Left renal cortex interstitium (tissue), 4 donors: ENCODE measurements at places on chromosomes 6 and 20.

DNA sequence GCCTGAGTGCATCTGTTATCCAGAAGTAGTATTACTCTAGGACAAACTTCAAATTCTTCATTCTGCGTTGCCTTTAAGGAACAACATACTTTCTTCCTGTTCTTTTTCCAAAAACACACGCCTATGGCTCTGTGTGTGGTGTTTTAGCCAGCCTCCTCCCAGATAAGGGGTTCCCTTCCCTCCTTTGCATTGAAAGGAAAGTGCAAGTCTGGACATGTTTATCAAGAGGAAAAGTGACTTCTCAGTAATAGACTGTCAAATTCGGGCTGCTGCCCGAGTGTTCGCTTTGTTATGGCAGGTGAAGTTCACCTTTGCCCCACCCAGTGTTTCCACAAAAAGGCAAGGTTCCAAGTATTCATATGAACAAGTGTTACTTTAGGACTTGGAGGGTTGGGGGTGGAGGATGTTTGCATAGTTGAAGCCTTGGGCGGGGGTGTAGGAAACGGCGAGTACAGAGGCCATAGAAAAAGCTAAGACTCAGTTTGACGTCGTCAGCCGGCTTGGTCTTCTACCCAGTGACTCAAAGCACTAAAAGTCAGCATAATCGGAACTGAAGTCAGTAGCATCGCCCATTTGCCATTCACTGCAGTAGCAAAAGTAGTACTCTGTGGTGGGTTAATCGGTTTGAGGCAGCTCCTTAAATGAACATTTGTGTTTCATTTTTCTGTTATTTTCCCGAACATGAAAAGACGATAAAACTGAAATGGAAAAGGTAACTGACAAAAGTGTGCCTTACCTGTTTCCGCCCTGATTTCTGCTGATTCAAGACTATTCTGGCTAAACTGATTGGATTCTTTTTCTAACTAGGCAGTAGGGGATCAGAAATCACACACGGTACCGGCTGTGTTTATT, 12.5 kb downstream of the PRDM1 start:
- DNase-seq = no peak

DNA sequence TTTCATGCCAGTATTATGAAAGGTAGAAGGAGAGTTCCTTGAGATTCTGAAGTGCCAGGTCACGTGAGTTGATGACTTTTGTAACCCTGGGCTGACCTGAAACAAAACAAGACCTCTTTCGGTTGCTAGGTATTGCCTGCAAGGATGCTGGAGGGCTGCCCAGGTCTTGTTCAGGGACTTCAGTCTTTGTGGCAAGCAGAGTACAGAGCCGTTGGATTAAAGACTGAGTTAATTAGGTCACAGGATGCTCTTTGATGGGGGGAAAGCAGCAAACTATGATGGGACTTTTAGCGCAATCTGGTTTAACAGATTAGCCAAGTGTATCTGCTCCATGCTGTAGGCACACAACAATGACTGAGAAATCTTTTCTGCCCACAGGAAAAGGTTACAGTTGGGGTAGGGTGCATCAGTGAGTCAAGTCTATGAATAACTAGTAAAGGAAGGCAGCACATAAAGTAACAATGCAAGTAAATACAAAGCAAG, 12.8 kb upstream of the ELOVL5 start:
- no peak for DNase-seq

- DNase-seq = no peak
Measured at GRCh38 chr6:36825994-36826393, 13.2 kb downstream of the CPNE5 start.

DNA sequence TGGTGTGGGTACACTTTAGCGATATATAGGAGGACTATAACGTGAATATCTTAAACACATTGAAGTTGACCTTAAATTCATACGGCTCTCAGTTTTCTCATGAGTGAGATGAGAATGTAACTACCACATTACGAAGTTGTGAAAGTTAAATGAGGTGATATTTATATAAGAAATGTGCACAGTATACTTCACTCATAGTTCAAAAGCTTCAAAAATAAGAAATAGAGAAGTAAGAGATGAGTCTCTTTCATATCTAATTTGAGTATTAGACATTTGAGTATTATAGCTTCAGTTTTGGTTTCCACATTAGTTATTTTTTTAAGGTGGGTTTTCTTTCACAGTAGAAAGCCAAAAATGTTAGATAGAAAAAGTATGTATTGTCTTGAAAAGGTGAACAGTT, 183.3 kb downstream of the NKAIN2 start:
- DNase-seq = no peak

DNA sequence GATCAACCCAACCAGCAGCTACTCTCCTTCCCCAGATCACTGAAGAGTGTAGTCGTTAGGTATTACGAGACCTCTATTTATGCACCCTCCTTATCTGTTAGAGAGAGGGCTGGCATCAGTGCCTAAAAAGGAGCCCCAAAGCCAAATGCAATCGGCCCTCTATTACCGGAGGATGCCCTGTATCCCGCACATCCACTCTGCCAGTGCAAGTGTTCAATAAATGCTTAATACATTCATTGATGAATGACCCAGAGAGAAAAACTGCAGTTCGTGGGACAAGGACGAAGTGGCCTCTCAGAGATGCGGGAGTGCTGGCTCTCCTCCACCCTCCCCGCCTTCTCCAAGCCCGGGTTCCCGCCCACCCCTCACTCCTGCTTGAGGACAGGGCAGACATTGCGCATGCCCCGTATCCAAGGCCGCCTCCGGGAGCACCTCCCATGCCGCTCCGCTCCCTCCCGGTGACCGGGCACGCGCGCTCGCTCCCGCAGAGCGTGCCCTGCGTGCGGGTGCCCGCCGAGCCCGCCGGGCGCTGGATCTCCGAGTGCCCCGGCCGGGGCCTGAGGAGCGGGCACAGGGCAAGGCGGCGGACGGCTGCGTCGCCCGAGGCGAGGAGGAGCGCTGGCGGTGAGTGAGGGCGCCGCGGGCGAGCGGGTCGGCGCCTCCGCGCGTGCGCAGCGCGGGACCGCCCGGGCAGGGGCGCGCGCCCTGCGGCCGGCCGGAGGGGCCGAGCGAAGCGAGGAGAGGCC, 27.2 kb upstream of the BTBD3 start:
- peak; percentile 90 for DNase-seq

DNA sequence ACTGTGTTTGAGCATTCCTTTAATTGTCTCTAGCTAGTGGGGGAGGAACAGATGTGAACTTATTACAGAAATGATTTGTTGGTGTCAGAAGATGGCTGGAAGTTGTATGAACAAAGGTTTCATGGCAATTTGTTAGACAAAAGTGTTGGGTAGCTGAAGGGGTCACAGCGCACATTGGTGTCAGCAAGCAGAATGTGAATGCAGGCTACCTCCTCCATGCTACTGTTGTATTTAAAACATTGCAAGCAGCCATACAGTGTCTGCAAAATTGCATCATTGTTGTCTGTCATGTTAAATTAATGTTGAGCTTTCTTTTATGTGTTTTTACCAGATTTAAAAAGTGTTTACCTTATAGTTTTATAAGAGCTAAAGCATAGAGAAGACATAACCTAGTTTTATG, 6.2 kb downstream of the LRRC1 start:
- no peak for DNase-seq

DNA sequence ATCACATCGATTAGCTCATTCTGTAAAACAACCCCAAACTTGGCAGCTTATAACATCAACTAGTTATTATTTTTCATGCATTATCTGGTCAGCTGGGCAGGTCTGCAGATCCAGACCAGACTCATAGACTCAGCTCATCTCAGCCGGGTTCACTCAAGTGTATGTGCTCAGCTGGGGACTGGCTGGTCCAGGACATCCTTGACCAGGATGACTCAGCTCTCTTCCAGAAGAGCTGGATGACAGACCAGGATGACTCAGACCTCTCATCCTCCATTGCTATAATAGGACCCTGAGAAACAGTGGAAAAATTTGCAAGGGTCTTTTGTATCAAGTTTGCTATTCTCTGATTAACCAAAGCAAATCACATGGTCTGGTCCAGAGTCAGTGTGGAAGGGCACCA, 312.5 kb upstream of the PLCB4 start:
- DNase-seq = no peak

DNA sequence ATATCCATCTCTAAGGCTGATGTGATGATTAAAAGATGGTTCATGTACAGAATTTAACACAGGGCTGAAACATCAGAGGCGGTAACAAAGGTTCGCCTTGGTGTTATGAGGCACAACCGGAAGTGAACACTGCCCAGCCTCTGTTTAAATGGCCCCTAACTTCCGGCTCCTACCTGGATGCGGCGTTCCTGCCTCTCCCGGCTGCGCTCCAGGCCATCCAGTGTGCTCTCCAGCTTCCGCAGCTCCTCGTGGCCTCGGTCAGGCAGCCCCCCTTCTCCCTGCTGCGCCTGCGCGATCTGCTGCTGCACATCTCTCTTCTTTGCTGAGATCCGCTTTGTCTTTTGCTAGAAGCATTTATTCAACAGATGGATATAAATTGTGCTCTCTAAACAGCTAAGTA, 195.3 kb downstream of the SYNE1 start:
- no peak for DNase-seq

- no peak for DNase-seq
Measured at GRCh38 chr6:36269834-36270705, at the start of gene PNPLA1. Gene PNPLA1, plus strand, starts transcription at chr6:36270060. Its CDS starts 400 bp downstream, at chr6:36270460.

GRCh38 chr6:150775415-150776203, 89.9 kb upstream of the MTHFD1L start:
- no peak for DNase-seq

DNA sequence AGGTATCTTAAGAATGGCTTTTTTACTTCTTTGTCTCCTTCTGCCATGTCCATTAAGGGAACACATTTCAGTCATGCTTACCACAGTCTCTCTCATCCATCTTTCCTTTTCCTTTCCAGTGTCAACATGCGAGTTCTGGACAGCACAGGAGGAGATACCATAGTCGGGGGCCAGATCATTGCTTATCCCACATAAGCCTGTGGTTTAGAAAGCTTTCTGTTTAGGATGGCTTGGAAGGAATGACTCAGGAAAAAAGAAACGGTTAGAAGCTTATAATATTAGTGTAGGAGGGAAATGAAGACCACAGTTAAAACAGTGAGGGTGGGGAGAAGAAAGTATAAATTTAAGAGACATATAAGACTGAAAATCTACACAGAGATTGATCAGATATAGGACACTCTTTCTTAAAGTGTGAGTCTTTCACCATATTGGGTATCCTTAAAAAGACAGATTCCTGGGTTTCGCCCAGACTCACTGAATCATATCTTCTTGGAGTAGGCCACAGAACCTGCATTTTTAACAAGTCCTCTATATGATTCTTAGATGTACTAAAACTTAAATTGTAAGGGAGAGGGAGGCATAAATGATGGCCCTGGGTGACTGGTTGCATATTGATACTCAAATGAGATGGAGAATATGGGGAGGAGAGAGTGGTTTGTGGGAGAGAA, 36.1 kb downstream of the DSE start:
- no peak for DNase-seq

GRCh38 chr20:8221887-8222419, 89.9 kb downstream of the PLCB1 start:
- no peak for DNase-seq

- DNase-seq = no peak
Measured at GRCh38 chr6:72933233-72933632, 292.1 kb downstream of the KHDC1L start.

DNA sequence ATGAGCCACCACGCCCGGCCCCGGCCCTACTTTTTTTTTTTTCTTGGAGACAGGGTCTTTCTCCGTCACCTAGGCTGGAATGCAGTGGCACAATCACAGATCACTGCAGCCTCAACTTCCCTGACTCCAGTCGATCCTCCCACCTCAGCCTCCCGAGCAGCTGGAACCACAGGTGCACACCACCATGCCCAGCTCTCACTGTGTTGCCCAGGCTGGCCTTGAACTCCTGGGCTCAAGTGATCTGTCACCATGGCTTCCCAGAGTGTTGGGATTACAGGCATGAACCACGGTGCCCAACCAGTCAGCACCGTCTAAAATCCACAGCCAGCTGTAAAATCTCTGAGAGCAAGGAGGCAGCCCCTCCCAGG, 17.4 kb downstream of the SLC17A9 start:
- no peak for DNase-seq

DNA sequence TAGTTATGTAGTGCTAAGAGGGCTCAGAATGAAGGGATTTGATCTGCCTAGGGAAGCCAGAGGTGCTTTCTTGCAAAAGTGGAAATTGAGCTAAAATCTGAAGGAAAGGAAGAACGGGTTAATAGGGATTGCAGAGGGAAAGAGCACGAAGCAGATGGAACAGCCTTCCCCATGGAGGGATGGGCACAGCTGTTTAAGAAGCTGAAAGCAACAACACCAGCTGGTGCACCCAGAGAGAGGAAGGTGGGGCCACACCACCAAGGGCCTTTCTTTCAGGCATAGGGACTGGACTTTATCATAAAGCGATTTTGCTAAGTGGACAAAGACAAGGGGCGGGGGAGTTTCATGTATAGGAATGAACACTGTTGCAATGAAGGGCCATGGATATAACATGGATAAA, 65.8 kb upstream of the SNRPB2 start:
- no peak for DNase-seq

- DNase-seq = no peak
Measured at GRCh38 chr6:157714153-157714490, 108.9 kb upstream of the SNX9 start.

DNA sequence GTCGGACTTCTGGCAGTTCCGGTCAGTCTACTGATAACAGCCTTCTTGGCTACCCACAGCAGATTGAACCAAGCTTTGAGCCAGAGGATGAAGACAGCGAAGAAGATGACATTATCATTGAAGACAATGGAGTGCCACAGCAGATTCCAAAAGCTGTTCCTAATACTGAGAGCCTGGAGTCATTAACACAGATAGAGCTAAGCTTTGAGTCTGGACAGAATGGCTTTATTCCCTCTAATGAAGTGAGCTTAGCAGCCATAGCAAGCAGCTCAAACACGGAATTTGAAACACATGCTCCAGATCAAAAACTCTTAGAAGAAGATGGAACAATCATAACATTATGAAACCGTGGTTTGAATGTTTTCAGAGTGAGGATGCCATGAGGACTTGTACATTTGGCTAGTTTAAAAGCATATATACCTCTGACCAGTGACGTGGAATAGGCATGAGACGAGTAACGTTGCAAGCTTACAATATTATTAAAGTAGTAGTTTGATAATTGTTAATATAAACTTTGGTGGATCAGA, 18.8 kb downstream of the PARD6B start:
- no peak for DNase-seq

- no peak for DNase-seq
Measured at GRCh38 chr6:68639826-68640490, 4.9 kb downstream of the ADGRB3 start.

DNA sequence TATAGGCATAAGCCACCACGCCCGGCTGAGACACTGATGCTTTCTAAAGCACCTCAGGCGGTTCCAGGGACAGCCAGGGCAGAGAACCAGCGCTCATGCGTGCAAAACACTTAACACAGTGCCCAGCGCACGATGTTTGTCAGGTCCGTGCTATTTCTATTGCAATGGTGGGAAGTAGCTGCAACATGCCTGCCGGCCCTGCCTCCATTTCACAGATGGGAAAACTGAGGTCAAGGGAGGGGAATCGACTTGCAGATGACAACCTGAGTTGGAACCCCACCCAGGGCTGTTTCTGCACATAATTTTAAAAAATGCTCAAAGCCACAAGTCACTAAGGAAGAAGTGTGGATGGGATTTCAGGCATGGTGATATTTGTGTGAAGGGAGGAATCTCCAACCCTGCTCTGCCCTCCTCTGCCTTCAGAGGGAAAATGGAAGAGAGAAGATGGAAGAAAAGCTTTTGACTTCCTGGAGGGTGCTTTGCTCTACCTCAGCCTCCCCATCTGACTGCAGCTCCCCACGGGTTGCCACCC, 39.9 kb downstream of the KIAA1755 start:
- no peak for DNase-seq
